ENCODE measurements at places on chromosomes 13 and 19.

DNA sequence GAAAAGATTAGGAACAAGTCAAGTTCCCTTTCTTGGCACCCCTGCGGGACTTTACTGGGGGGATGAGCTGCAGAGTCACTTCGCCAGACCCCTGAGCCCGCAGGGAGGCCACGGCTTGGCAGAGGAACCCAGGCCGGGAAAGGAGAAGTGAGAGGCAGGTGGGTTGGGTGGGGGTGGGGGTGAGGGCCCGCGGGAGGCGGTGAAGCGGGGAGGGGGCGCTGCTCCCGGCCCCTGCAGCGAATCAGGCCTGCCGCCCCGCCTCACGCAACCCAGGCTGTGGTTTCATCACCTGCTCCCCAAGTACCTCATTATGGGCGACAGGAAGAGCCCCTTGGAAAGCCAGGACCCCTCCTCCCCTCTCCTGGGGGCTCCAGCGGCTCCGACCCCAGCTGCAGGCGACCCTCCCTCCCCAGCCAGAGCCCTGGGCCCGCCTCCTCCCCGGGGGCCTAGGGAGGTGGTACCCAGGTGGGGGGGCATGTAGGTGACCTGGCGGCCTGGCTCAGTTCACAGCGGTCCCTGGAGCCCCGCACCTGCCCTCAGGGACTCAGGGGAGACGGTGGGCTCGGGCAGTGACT is 9.5 kb downstream of the MEF2B start:
- no peaks in the 10 kb centered on the region for H3K4me1 ChIP-seq
- H3K27me3 ChIP-seq = no peaks in the 10 kb centered on the region
- peaks cover 8% of the 10 kb centered on the region for H3K36me3 ChIP-seq

- no peak overlapping the region for H3K27ac ChIP-seq
- H3K4me3 ChIP-seq = no peak overlapping the region
- DNase-seq = peak; percentile 1
- peaks cover 33% of the 10 kb centered on the region for H3K4me1 ChIP-seq
These were observed 12.1 kb upstream of the FCGBP start for GRCh38 chr19:39946532-39946931.

GRCh38 chr19:44587963-44588770 is 25.2 kb upstream of the IGSF23 start:
- H3K4me3 ChIP-seq = no peak overlapping the region
- peaks cover 8% of the 10 kb centered on the region for H3K4me1 ChIP-seq
- peaks cover 2% of the 10 kb centered on the region for H3K36me3 ChIP-seq
- H3K27me3 ChIP-seq = no peaks in the 10 kb centered on the region
- no peak for DNase-seq
- H3K27ac ChIP-seq = no peak overlapping the region

GRCh38 chr13:101527130-101527529 is 74.7 kb downstream of the ITGBL1 start:
- H3K27ac ChIP-seq = no peak overlapping the region
- peaks cover 3% of the 10 kb centered on the region for H3K4me1 ChIP-seq
- H3K4me3 ChIP-seq = no peak overlapping the region
- DNase-seq = no peak
- H3K27me3 ChIP-seq = peaks cover 16% of the 10 kb centered on the region

DNA sequence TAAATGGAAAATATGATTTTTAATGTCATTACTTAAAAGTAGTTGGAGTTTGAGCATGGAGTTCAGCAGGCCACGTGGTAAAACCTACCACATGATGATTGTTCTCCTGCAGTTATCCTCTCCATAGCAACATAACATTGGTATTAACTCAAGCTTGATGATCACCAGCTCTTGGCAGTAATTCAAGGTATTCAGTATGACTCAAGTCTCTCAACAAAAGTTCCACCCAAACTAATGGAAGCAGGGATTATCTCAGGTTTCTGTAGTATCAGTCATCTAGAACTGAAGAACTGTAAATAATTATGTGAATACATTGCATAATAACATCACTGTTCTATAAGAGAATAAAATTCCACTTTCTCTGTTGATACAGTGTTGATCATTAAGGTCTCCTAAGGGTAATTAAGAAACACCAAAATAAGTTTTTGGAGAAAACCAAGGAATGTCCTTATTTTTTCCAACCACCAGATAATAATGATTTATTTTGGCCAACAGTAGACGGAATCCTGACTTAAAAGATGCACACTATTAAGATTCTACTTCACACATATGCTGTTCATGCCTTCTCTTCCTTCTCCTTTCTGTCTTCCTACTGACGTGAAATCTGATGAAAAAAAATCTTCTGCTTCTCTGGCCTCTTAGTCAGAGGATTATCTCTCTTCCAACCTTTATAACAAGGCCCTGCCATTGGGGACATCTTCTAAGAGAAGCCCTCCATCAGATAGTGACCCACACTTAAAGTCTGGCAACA is 1092.3 kb downstream of the EFNB2 start:
- H3K4me3 ChIP-seq = no peak overlapping the region
- H3K27me3 ChIP-seq = no peaks in the 10 kb centered on the region
- no peaks in the 10 kb centered on the region for H3K36me3 ChIP-seq
- no peak for DNase-seq
- H3K4me1 ChIP-seq = peaks cover 1% of the 10 kb centered on the region
- H3K27ac ChIP-seq = no peak overlapping the region

DNA sequence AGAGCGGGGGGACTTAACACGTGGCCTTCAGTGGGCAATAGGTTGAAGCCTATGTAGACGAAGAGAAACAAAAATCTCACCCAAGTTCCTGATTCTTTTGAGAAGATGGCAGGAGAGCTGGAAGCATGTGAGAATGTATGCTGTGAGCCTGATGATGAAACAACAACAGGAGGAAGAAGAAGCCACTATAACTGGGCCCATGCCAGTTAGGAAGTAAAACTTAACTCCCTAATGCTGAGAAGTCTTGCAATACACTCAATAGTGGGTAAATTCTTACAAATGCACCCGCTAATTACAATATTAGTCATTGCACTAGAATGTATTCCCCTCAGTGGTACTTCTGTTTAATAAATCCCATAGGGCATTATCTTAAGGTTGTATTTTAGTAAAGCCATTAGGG is 9.1 kb downstream of the PCDH17 start:
- no peak overlapping the region for H3K27ac ChIP-seq
- H3K27me3 ChIP-seq = no peaks in the 10 kb centered on the region
- no peaks in the 10 kb centered on the region for H3K4me1 ChIP-seq
- H3K36me3 ChIP-seq = no peaks in the 10 kb centered on the region

- H3K27me3 ChIP-seq = no peaks in the 10 kb centered on the region
- peaks cover 38% of the 10 kb centered on the region for H3K4me1 ChIP-seq
- H3K27ac ChIP-seq = peak overlapping the region; percentile 80
- H3K36me3 ChIP-seq = no peaks in the 10 kb centered on the region
These were observed 792 bp upstream of the PEX11G start for GRCh38 chr19:7489609-7490044.

DNA sequence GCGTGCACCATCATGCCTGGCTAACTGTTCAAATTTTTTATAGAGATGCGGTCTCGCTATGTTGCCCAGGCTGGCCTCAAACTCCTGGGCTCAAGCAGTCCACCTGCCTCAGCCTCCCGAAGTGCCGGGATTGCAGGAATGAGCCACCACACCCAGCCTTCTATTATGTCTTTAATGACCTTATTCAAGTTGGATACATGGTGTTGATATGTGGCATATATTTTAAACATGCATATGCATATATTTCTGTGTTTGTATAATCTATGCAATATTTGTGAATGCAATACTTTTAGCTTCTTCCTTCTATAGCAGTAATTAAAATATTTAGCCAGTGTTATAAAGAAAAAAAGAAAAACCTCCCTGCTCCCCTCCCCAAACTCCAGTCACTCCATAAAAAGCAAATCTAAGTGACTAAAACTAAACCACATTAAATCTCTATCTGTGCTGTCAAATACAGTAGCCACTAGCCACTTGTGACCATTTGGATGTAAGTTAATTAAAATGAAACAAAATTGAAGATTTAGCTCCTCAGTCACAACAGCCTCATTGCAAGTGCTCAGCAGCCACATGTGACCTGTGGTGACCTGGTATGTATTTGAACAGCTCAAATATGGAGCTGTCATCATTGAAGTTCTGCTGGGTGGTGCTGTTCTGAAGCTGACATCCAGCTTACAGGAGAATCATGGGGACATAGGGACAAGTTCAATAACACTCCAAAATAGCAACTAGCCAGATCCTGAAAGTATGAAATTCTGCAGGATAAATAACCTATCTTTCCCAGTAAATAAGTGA is 27.4 kb downstream of the FCGBP start:
- H3K36me3 ChIP-seq = no peaks in the 10 kb centered on the region
- DNase-seq = no peak
- H3K27me3 ChIP-seq = no peaks in the 10 kb centered on the region

DNA sequence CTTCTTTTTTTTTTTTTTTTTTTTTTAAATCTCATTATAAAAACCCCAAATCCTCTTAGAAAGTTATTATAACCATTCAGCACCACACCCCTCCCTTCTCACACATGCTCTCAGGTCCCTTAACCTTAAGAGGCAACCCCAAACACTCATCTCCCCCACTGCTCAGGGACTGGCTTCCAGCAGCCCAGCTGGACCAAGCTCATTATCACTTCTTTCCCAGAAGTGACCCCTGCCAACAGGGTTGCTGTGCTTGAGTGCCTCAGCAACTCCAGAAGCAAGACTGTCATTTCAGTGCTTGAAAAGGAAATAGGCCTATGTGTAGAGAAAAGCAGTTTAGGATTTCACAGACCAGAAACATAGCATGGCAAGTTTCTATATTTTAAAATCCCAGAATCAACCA is 84.3 kb downstream of the SLAIN1 start:
- no peak overlapping the region for H3K4me3 ChIP-seq
- no peak for DNase-seq

- peak overlapping the region; percentile 24 for H3K27ac ChIP-seq
- no peak for DNase-seq
- H3K4me1 ChIP-seq = peaks cover 37% of the 10 kb centered on the region
- no peak overlapping the region for H3K4me3 ChIP-seq
- H3K36me3 ChIP-seq = no peaks in the 10 kb centered on the region
These were observed 148.4 kb downstream of the KATNAL1 start for GRCh38 chr13:30158774-30159445.

GRCh38 chr13:27704681-27705080 is 83.0 kb downstream of the POLR1D start:
- H3K36me3 ChIP-seq = peaks cover 23% of the 10 kb centered on the region
- no peak overlapping the region for H3K4me3 ChIP-seq
- H3K27me3 ChIP-seq = peaks cover 21% of the 10 kb centered on the region
- H3K27ac ChIP-seq = no peak overlapping the region
- peaks cover 7% of the 10 kb centered on the region for H3K4me1 ChIP-seq

DNA sequence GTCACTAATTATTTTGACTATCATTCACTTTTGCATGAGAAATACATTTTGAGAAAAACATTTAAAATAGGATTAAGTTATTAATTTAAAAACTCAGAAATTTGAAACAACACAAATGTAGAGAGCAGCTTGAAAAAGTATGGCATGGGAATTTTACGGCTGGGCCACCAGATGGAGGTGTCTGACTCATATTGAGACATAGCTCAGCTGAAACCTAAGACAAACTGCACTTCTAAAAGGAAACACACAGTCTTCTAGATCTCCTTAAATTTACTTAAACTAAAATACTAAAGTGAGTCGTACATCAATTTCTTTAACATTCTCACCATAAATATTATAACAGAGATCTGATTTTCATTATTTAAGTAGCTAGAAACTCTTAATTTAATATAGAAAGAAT is 41.9 kb upstream of the POSTN start:
- H3K4me3 ChIP-seq = no peak overlapping the region
- H3K4me1 ChIP-seq = no peaks in the 10 kb centered on the region
- no peaks in the 10 kb centered on the region for H3K36me3 ChIP-seq
- DNase-seq = no peak

- H3K4me1 ChIP-seq = no peaks in the 10 kb centered on the region
- H3K36me3 ChIP-seq = no peaks in the 10 kb centered on the region
- DNase-seq = no peak
- H3K27me3 ChIP-seq = peaks cover 6% of the 10 kb centered on the region
These were observed 101.2 kb downstream of the LHFPL6 start for GRCh38 chr13:39501702-39502324.

DNA sequence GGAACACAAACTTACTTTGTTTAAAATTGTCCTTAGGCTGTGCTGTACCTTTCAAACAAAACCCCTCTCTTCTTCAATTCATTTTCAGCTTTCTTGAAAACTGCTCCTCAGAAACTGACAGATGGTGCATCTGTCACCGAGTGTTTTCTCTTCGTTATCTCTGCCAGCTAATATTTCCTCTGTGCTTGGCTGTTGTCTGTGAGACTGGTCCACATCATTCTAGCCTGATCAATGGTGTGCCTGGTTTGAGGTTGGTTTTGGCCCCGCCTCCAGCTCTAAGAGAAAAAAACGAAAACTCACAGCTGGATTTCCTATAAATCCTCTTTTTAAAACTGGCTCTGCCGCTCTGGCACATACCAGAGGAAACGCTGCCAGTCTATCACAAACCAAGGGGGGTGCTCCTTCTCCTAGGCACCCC is 79.7 kb downstream of the STARD13 start:
- peaks cover 2% of the 10 kb centered on the region for H3K36me3 ChIP-seq
- peaks cover 17% of the 10 kb centered on the region for H3K27me3 ChIP-seq

DNA sequence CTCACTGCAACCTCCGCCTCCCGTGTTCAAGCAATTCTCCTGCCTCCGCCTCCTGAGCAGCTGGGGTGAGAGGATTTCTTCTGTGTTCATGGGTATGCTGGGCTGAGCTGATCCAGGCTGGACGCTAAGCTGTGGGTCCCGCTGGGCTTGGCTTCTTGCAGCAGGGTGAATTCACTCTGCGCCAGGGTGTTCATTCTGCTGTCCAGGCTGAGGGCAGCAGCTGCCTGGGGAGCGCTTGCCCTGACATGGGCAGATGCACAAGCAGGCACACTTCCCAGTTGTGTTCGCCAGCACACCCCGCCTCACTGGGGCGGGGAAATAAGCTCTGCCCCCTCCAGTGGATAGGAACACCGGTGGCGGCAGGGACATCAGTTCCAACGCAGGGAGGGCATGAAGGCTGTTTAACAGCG is 7.3 kb upstream of the INAFM1 start:
- DNase-seq = no peak
- no peaks in the 10 kb centered on the region for H3K27me3 ChIP-seq
- peaks cover 5% of the 10 kb centered on the region for H3K4me1 ChIP-seq
- H3K4me3 ChIP-seq = no peak overlapping the region
- H3K27ac ChIP-seq = no peak overlapping the region
- peaks cover 32% of the 10 kb centered on the region for H3K36me3 ChIP-seq
